ENCODE measurements at places on chromosomes 4 and X.

DNA sequence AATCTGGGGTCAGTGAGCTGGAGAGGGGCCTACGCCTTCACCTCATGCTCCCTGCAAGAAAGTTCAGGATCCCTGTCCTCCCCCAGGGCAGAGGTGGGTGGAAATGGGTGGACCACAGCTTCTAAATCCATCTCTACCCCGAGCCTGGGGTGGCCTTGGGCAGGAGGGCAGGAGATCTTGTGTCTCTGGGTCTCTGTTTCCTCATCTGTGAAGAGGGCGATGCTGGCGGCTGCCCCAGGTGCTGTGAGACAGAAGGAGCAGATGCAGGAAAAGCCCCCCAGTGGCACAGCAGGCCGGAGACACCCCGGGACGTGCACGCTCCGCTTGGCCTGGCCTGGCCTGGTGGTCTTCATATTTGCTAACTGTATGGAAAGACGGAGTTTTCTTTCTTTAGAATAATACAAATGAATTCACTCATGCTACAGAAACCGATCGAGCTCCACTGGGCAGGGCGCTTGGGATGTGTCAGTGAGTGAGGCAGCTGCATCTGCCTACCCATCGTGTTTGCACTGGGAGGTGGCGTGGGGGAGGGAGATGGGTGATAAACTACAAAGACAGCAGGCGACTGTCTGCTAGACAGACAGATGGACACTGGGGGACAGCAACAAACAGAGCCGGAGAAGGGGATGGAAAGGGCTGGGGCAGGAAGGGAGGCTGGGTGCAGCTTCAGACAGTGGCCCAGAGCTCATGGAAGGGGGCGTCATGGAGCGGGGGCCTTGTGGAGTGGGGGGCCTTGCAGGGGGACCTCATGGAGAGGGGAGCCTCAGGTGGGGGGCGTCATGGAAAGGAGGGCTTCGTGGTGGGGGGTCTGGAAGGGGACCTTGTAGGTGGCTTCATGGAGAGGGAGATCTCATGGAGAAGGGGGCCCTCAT is 136.2 kb downstream of the CPZ start:
- DNase-seq = no peak

DNA sequence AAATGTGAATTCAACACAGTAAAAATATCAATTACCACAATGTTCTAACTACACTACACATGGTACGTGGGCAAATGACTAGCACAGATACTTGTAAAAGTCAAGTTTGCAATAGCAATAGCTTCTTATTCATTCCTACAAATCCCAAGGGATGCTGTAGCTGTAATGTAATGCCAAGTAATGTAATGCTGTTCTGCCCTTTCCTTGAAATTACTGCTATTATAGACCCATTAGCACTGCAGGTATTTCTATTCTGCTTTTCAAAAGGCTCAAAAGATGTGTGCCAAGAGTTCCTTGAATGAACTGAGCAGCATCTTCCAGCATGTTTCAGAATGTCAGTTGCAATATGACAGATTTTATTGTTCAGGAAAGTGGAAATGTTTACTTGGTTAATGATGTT is 129.9 kb upstream of the BANK1 start:
- no peak for DNase-seq

DNA sequence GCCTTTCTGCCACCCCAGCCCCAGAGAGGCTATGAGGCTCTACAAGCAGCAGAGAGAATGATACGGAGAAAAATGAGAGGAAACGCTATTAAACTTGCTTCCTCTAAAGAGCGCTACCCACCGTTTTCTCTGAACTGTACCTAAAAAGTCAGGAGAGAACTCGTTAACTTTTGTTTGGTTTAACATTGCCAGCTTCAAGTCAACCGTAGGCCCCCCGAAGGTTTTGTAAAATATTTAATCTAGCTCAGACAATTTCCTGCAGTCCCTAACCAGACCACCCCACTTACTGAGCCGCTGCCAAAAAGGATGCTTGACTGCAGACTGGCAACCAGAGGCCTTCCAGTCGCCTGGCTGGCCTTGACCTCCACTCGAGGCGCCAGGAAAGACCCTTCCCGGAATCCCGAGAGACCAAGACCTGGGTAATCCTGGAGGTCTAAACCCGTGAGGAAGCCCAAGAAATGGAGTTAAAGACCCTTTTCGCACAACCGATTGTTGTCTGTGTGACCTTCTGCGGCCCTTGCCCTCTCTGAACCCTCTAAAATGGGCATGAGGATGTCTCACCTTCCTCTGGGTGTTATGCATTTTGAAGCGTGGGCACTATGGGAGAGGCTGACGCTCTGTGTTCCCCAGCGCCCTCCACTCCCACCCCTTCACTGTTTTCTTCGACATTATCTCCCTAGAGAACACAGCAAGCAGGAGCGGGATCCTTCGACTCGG is 86.3 kb downstream of the BCOR start:
- DNase-seq = no peak

GRCh38 chr4:88803600-88804096 is 106.0 kb upstream of the NAP1L5 start:
- DNase-seq = no peak

- no peak for DNase-seq
Observed at GRCh38 chrX:135536877-135537276, 16.4 kb downstream of the INTS6L start.

DNA sequence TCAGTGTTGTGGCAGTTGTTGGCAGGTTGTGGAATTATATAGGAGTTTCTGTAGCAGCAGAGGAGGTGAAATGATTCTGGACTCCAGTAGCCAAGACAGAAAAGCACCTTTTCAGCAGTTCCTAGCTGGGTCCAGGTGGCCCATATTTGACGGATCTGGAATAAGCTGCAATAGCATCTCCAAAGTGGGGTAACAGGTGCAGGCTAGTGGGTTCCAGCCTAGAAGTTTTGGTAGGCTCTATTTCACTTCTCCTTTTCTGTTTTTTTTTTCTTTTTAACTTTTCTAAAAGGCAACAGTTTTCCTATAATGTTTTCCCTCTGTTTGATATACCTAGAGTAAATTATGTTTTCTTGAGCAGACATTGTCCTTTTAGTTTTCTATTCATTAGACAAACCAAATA is 392.5 kb downstream of the C4orf33 start:
- DNase-seq = no peak

GRCh38 chr4:122083989-122084388 is 68.1 kb upstream of the BLTP1 start:
- no peak for DNase-seq

DNA sequence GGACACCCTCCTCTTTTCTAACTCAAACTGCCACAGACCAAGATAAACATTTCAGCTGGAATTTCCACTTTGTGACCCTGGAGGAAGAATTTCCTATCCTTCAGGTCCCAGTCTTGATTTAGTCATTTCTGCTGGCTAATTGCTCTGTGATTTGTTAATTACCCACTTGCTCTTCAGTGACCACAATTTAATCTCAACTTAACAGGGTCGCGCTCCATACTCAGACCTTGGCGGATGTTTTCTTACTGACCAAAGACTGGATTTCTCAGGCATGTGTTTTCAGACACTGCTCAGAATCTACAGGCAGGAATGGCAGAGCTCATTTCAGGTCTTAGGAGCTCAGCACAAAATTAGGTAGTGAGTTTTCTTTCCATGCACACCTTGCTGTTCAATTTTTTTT is 188.9 kb downstream of the ASMT start:
- no peak for DNase-seq

GRCh38 chr4:103918214-103918613 is 198.4 kb upstream of the TACR3 start:
- no peak for DNase-seq

DNA sequence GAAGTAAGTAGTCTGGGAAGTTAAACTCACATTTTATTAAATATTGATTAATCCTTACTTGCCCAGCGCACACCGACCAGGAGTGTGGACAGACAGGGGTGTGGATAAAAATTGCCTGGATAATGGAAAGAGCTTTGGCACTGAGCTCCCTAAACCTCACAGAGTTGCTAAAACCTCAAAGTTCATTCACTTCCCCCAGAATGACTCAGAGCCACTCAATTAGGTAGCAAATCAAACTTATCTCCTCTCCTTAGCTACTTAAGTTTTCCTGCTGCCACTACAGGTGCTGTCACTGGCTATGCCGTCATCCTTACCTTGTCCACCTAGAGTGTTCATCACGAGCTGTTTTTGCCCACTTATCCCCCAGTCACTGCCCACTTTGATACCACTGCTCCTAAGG is 27.0 kb upstream of the MID1IP1 start:
- DNase-seq = no peak

DNA sequence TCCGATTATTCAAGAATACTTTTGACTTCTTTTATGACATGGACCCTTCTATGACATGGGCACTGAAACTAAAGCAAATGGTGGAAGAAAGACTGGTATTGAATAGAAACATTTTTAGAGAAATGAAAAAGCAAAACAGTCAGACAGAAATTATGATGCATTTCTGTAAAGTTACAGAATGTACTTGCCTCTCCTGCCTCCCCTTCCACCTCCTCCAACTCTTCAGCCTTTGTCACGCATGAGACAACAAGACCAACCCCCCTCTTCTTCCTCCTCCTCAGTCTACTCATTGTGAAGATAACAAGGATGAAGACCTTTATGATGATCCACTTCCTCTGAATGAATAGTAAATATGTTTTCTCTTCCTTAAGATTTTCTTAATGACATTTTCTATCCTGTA is 46.3 kb upstream of the HUWE1 start:
- DNase-seq = no peak

- DNase-seq = no peak
Observed at GRCh38 chr4:78250500-78250899, 193.4 kb downstream of the FRAS1 start.

DNA sequence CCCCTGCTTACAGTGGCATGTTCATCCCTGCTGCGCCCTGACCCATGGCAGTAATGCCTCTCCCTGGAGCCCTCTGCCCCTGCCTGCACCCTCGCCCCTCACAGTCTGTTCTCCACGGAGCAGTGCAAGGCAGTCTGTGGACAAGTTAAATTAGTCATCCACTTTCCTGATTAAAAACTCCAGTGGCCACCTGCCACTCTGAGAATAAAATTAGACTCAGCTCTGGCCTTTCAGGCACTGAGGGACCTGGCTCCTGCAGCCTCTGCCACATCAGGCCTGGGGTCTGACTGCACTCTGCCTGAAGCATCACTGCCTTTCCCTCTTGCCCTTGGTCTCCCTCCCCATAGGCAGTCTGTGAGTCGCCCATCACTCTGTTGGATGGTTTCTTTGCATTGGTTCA is 53.6 kb downstream of the GRK4 start:
- no peak for DNase-seq

GRCh38 chr4:187256897-187257296 is 533.2 kb upstream of the FAT1 start:
- DNase-seq = no peak

- DNase-seq = no peak
Observed at GRCh38 chrX:13732246-13733067, 2.0 kb downstream of the TRAPPC2 start.

DNA sequence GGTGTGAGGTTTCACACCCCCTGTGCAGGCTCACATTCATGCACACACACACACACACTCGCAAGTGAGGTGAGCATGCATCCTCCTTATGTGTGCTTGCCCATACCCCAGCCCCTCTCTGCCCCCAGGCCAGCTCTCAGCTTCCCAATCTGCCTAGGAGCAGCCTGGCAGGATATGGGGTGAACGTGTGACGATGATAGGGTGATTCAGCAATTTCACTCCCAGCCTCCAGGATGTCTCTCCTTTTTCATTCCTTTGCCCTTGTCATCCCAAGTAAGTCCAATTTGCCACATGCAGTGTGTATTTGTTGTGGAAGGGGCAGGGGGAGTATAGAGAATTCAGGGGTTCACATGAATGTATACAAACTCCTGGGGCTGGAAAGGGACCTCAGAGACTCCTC is 7.2 kb downstream of the STARD8 start:
- DNase-seq = no peak

DNA sequence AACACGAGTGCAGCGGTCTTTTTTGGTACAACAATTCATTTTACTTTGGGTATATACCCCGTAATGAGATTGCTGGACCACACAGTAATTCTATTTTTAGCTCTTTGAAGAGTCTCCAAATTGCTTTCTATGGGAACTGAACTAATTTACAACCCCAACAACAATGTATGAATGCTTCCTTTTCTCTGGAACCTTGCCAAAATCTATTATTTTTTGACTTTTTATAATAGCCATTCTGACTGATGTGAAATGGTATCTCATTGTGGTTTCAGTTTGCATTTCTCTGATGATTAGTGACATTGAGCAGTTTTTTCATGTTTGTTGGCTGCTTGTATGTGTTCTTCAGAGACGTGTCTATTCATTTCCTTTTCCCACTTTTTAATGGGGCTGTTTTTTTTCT is 240.8 kb downstream of the STK32B start:
- peak; percentile 67 for DNase-seq

- peak; percentile 1 for DNase-seq
Observed at GRCh38 chr4:94595880-94596483, 144.2 kb downstream of the PDLIM5 start.

DNA sequence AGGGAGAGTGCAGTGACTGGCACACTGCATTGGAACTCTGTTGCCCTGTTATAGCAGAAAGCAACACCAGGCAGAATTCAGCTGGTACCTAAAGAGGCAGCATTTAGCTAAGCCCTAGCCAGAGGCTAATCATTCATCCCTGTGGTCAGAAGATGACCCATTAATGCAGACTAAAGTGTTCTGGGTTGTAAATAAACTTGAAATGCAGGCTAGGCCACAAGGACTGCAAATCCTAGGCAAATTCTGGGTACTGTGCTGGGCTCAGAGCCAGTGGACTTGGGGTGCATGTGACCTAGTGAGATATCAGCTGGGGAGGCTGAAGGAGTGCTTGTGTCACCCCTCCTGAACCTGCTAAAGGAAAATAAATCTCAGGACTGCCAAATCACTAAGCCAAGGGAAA is 91.2 kb downstream of the LPAR4 start:
- DNase-seq = no peak

GRCh38 chrX:7170898-7171297 is 22.9 kb upstream of the PUDP start:
- DNase-seq = no peak

DNA sequence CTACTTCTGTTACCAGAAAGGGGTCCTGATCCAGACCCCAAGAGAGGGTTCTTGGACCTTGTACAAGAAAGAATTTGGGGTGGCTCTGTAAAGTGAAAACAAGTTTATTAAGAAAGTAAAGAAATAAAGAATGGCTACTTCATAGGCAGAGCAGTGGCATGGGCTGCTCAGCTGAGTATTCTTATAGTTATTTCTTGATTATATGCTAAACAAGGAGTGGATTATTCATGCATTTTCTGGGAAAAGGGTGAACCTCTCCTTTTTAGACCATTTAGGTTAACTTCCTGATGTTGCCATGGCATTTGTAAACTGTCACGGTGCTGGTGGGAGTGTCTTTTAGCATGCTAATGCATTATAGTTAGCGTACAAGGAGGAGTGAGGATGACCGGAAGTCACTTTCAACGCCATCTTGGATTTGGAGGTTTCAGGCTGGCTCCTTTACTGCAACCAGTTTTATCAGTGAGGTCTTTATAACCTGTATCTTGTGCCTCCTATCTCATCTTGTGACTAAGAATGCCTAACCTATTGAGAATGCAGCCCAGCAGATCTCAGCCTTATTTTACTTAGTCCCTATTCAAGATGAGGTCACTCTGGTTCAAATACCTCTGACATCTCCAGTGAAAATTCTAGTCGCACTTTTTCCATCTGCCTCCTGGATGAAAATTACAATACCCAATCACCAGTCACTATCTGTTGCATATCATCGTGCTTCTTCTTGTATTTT is 15.5 kb upstream of the TDO2 start:
- no peak for DNase-seq

GRCh38 chrX:136146614-136147314 is 569 bp upstream of the FHL1 start:
- no peak for DNase-seq

GRCh38 chr4:123776267-123776666 is 379.7 kb downstream of the SPRY1 start:
- DNase-seq = no peak

GRCh38 chr4:147492761-147493160 is 11.9 kb downstream of the EDNRA start:
- no peak for DNase-seq

All from NCI-H345 (cell line).